Fibroblast of villous mesenchyme (primary cell): ENCODE measurements at places on chromosomes 1 and 21.

- DNase-seq, result no peak
These were observed 5.4 kb downstream of the PAX7 start for GRCh38 chr1:18635891-18636595.

DNA sequence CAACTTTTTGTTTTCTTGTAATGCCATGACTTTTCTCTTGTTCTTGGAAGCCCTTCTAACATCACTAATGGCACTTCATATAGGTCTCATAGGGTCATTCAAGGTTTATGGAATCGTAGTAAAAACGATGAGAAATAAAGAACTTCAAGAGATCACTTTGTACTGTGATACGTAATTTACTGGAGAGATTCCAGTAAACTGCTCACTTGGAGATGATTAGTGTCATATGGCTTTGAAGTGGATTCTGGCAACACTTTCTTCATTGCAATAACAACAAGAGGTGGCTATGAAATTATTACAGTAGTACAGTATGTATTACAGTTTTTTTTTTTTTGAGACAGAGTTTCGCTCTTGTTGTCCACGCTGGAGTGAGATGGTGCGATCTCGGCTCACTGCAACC lies 103.4 kb downstream of the RUSC1 start:
- DNase-seq, result no peak

DNA sequence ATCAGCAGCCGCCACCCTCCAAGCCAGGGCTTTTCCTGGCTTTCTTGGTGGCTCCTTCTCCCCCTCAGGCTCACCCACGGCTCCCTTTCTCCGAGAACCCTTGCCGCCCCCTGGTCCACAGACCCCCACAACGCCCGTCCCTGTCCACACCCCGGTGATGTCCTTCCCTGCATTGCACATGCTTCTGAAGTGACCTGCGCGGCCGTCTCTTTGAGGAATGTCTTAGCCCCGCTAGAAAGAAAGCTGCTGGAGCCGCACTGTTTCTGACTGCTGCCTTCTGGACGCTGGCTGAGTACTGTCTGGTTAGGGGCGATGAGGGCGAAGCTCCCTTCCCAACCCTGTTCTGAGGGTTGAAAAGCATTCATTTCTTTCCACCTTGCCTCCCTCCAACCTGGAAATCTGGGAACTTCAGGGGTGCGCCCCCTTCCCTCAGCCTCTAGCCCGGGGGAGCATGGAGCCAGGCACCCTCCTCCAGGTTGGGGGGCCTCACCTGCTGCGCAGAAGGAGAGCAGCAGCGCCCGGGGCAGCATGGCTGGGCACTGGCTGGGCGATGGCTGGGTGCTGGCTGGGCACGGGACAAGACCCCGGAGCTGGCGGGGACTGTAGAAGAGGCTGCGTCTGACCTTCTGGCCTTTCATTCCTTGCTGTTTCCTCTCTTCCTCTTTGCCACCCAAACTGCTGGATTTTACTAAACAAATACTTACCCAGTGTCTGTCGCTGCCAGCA lies at the start of gene CLEC20A:
Gene CLEC20A, minus strand, starts transcription at position 555 of the 726 bp plus-strand sequence. Its CDS starts 25 bp downstream, at position 530.
- DNase-seq, result no peak

DNA sequence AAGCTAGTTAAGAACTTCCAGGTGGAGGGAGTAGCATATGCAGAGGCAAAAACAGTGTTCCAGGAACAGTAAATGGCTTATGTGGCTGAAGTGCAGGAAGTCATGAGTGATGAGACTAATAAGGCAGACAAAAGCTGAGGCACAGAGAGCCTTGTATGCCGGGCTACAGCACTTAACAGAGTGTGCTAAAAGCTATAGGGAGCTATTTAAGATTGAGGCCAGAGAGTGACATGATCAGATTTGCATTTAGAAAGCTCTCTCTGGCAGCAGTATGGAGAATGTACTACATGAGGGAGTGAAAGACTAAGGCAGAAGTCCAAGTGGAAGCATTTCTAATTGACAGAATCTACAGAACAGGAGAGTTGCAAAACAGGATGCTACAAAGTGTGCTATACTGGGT lies 38.6 kb downstream of the WASF2 start:
- DNase-seq, result no peak

DNA sequence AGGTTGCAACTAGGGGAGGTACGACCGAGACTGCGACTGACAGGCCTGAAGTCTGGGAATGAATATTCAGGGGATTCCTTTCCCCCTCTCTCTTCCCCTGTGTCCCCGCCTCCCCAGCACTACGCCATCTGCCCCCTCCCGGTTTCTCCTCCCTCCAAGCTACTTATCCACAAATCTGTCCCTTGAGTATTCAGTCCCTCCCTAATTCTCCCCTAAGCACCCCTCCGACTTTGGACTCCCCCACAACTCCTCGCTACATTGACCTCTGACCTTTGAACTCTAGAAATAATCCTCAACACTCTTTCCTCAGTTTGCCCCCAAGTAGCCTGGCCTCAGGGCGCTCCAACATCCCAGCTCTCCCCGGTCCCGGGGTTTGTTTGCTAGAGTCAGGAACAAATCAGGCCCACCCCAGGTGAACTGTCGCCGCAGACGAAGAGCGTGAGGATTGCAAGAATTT lies 393 bp downstream of the LYSMD1 start:
- peak; percentile 67 for DNase-seq

DNA sequence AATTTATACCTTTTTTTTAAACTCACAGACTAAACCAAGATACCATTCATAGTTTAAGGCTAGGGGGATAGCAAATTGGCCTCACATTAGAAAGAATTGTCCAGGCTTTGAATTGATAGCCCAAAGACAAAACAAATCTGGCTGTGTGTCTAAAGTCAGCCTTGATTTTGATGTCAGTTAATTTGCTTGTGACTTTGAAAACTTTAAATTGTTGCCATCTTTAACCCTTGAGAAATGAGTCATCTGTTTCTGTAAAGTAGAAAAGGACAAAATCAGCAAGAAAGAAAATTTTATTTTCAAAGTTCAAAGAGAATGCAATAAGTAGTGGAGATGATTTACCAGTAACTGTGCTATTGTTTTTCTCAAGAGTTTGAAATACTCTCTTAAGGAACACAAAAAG lies 184.5 kb downstream of the RGS7 start:
- no peak for DNase-seq

DNA sequence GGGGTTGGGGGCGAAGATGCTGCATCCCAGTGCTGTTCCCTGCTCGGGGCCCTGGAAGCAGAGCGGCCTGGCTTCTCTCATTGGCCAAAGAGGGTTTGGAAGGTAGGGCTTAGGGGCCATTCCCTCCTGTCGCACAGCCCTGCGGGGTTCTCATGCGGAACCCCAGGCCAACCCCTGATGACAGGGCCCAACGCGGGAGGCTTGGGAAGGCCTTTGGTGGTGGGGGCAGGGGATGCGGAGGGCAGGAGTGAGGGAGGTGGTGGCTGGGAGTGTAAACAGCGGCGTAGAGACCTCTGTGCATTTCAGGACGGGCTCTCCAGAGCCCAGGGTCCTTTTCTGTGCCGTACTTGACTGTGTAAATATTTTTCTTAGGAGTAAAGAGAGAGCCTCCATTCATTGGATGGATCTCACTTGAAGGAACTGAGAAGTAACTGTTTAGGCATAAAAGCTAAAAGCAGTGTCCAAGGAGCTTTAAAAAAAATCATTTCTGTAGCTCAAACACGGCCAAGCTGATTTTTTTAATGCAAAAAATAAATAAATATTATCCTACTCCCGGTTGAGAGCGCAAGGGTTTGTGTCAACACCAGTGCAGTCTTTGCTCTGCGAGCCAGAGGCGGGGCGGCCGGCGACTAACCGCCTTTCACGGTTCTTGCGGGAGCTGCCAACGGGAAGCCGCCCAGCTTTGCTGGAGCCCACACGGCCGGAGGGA lies 169.1 kb downstream of the PRDM16 start:
- no peak for DNase-seq

GRCh38 chr1:99497690-99498089 lies 148.2 kb upstream of the PALMD start:
- no peak for DNase-seq

GRCh38 chr1:41492341-41492848 lies 7.9 kb upstream of the EDN2 start:
- DNase-seq, result no peak

GRCh38 chr1:34982820-34983376 lies 2.2 kb downstream of the TMEM35B start:
- DNase-seq, result no peak

DNA sequence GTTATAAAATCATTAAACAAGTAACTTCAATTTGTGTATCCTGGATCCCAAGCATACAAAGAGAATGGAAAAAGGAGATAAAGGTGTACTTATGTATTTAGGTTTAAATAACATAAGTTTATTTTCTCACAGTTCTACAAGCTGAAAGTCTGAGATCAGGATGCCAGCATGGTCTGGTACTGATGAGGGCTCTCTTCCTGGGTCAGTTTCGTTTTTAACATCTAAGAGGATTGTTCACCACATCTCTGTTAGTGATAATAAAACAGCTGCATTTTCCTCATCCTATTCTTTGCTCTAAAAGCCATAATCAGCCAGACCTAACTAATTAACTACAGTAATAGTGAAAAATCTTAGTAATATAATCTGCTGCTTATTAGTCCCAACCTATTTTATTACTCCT lies 5.2 kb downstream of the EGLN1 start:
- DNase-seq, result no peak

GRCh38 chr1:45960930-45961715 lies 157.7 kb downstream of the MAST2 start:
- DNase-seq, result no peak

DNA sequence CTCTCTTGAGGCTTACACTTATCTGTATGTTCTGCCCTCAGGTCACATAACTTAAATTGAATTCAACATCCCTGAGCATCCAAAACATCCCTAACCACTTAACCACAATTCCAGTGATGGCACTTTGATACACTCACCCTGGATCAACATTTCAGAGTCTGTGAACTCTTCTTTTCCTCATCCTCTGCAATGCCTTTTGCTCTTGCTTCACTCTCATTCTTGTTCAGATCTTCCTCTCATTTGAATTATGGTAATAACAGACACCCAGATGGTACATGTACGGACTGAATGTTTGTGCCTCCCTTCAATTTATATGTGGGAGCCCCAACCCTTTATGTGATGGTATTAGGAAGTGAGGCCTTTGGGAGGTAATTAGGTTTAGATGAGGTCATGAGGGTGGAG lies 33.4 kb downstream of the PTGER3 start:
- DNase-seq, result peak; percentile 42

DNA sequence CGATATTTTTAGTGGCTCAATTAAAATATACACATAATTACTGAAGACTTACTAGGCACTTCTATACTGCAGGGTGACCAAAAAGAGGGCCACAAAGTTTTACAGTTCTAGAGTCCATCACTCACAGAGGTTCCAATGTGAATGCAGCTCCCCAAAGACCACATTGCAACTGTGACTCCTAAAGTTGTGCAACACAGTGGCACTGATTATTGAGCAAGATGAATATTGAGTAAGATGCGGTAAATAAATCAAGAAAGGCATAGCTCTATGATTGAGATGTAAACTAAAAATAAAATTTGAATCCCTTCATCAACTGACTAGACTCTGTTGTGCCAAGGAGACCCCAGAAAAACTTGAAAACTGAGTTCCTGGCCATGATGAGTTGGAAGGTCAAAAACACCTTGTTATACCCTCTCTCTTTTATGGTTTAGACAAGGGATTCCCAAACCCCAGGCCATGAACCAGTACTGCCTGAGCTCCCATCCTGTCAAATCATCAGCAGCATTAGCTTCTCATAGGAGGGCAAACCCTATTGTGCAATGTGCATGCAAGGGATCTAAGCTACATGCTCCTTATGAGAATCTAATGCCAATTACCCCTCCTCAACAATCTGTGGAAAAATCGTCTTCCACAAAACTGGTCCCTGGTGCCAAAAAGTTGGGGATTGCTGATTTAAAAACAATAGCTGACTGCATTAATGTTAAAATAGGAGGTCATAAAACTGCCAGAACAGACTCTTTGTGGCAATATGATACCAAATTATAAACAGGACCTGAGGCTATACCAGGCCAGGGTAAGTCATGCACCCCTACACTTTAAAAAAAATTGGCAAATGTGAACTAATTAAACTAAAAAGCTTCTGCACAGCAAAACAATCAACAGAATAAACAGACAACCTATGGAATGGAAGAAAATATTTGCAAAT lies 94.3 kb downstream of the ADGRL4 start:
- DNase-seq, result no peak

DNA sequence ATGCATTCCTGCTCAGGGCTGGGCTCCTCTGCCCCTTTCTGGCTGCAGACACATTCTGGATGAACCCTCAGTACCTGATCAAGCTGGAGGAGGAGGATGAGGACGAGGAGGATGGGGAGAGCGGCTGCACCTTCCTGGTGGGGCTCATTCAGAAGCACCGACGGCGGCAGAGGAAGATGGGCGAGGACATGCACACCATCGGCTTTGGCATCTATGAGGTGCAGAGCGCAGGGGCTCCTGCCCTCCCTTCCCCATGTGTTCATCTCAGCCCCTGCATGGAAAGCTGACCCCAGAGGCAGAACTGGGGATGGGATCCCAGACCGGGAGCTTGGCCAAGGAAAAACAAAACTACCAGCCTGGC lies 43.1 kb downstream of the CAPN2 start:
- no peak for DNase-seq

GRCh38 chr1:47772960-47773682 lies 224.1 kb downstream of the TRABD2B start:
- DNase-seq, result no peak

DNA sequence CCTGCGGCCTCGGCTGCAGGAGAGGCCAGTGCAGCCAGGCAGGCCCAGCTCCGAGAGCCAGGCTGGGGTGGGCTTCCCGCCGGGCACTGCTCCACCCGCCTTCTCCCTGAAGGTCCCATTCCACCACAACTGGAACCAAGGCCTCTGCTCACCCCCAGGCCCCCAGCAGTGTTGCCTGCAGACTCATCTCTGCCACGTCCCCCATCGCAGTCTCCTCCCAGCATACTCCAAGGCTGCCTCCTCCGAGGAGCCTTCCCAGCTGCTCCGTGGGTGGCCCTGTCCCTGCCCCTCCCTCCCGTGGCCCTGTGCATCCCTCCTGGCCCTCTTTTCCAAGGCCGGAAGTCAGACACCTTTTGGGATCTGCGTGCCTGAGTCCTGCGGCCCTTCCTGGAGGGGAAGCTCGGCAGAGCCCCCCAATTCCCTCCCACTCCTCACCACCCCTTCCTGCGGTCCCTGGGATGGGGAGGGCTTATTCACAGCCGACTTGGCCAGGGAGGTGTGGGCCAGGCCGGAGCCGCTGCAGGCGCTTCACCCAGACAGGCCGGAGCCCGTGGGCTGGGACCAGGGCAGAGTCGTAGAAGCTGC lies 47.6 kb downstream of the SLX9 start:
- no peak for DNase-seq

GRCh38 chr1:2414297-2414958 lies 2.1 kb upstream of the PEX10 start:
- peak; percentile 63 for DNase-seq
